ENCODE measurements at places on chromosomes 3 and 15.

- DNase-seq: no peak
Measured at GRCh38 chr3:129240436-129240835, 9.0 kb upstream of the COPG1 start.

- DNase-seq: peak; percentile 17
Measured at GRCh38 chr15:76107169-76107568, 47.4 kb downstream of the TMEM266 start.

- DNase-seq: peak; percentile 81
Measured at GRCh38 chr15:75673426-75674235, 25.9 kb downstream of the SNX33 start.

- no peak for DNase-seq
Measured at GRCh38 chr3:147797095-147797494, 387.9 kb downstream of the ZIC1 start.

GRCh38 chr3:135097276-135097946 lies 302.4 kb downstream of the EPHB1 start:
- no peak for DNase-seq

- DNase-seq: no peak
Measured at GRCh38 chr3:194112120-194113106, 23.5 kb upstream of the HES1 start.

GRCh38 chr3:39937315-39937714 lies 127.9 kb downstream of the MYRIP start:
- DNase-seq: no peak

DNA sequence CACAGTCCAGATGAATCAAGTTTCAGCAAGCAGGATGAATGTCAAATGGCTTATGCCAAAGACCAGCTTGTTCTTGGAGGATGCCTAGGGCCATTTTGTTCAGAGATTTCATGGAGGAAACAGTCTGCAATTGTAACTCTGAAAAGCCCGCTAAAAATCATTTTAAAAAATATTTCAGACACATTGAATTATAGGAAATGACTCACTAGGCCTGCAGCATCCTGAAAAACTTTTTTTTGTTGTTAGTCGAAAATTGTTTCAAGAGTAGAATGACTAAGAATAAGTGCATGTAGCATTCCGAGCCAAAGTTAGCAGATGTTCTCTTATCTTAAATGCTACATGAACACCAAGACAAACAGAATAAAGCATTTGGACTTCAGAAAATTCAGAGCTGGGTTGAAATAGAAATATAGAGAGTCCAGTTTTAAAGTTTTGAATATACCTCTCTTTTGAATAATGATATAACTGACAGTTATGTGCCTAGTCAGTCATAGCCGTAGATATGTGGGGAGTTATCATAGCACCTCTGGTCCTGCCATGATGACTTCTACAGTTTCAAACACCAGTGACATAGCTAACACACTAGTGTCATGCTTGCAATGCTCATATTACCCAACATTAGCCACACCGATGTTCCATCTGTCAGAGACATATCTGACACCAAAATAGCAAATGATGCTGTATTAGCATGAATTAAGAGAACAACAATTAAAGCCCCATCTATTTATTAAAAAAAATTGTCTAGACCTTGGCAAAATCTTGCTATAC lies 1462.8 kb upstream of the GBE1 start:
- no peak for DNase-seq

- DNase-seq: no peak
Measured at GRCh38 chr15:45363801-45364200, 14.5 kb downstream of the GATM start.

GRCh38 chr15:50747523-50747922 lies 18.0 kb downstream of the SPPL2A start:
- no peak for DNase-seq

DNA sequence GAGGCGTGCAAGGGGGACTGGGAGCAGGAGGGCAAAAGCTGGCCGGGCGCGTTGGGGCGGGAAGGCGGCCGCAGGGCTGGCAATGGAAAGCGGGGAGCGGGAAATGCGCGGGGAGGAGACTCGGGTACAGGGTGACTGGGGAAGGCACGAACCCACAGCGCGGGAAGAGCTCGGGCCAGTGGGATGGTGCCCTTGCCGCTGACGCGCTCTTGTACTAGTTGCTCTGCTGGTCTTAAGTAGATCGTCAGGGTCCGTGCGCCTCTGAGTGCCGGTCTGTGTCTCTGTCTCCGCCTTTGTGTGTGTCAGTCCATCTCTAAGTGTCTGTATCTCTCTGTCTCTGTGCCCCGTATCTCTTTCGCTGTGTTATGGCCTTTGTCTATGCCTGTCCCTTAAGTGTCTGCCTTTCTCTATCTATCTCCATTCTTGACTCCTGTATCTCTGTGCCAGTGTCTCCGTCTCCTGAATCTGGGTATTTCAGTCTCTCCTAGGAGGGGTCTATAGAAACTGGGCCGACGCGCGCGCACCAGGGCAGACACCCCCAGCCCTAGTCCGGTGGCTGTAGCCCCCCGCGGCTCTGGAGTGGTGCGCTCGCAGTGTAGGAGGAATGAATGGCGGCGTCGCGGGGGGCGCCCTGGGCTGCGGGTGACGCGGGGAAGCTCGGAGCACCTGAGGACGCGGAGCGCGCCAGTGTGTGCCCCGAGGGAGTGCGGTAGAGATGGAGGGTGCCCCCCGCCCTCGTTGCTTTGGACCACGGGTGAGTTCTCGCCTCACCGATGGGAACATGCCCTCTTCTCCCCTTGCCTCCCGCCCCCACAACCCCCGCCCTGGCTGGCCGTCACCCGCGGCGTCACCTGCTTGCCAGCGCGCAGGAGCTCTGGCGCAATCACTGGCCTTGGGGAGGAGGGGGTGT lies 756 bp upstream of the CAMK2N2 start:
- peak; percentile 71 for DNase-seq

GRCh38 chr3:195760345-195761122 lies 39.8 kb downstream of the MUC20 start:
- DNase-seq: peak; percentile 11

DNA sequence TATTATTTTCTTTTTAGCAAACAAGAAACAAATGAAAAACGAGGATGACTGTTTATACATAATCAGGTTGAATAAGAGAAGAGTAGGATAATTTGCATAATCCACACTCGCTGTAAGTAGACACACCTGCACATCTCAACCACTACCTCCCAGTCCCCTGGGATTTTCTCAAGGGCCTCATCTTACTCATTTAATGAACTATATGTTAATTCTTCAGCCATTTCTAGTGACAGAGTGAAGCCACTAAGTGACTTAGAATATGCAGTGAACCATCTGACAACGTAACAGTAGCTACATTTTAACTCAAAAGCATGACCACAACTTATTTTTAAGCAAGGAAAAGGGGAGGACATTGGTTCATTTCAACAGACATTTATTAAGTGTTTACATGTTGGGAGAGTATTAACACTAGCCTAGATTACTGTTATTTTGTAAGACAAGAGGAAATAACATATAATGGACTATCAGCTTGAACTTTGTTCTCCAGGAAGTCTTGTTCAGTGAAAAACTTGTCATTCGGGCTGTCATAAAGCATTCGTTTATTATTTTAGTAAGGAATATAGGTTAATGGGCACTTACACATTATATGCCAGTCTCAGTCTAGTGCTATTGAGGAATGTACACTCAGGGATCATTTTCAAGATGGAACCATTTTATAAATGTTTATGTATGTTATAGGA lies 173.0 kb upstream of the ROBO2 start:
- DNase-seq: no peak

DNA sequence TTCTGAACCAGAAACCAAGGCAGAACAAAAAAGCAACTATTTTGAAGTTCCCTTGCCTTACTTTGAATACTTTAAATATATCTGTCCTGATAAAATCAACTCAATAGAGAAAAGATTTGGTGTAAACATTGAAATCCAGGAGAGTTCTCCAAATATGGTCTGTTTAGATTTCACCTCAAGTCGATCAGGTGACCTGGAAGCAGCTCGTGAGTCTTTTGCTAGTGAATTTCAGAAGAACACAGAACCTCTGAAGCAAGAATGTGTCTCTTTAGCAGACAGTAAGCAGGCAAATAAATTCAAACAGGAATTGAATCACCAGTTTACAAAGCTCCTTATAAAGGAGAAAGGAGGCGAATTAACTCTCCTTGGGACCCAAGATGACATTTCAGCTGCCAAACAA lies 4.6 kb downstream of the DTX3L start:
- no peak for DNase-seq

- no peak for DNase-seq
Measured at GRCh38 chr15:69958496-69959084, 139.1 kb downstream of the TLE3 start.

GRCh38 chr3:81782585-81782984 lies 21.1 kb upstream of the GBE1 start:
- DNase-seq: no peak

GRCh38 chr15:57440167-57440566 lies 63.9 kb downstream of the CGNL1 start:
- DNase-seq: no peak

DNA sequence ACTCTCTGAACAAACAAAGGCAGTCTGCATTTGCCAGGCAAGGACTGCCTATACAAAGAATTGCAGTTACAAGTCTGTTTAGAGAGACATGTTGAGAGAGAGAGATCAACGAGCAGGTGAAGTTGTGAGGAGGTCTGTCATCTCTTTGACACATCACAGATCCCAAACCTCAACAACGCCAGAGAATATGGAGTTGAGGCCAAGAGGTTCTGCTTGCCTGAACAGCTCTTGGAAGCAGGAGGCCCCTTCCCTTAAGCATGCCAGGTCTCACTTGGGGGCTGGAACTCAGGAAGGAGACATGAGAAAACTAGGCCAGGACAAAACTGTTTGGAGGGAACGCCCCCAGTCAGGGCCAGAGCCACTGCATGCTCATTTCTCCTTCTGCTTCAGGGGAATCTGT lies 22.3 kb upstream of the MUSTN1 start:
- no peak for DNase-seq

GRCh38 chr3:152628496-152628895 lies 206.4 kb upstream of the P2RY1 start:
- no peak for DNase-seq

DNA sequence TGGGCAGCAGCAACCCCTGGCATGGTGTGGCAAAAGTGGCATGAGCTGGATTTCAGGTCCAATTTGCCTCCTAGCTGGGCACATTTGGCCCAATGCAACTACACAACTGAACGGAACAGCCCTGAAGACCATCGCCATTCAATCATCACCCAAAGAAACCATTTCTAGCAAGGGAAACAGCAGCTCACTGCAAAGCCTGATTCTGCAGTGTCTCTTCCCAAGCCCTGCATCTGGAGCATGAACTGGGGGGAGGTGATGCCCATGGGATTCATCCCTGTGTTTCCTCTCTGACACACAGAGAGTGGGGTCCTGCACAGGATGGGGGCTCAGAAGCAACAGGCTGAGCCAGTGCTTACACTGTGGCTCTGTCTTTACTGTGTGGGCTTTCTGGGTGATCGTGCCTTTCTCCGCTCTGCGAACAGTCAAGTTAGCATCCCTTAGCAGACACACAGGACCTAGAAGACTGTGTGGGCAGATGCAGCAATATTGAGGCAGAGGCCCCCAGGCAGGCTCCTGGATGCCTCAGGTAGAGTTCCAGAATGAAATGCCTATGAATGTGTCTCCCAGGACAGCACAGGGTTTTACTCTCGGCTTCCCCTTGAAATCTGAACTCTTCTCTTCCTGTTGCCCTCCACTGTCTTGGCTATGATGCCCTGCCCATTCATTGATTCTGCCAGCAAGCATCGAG lies 91.1 kb upstream of the ALDH1A3 start:
- DNase-seq: no peak

DNA sequence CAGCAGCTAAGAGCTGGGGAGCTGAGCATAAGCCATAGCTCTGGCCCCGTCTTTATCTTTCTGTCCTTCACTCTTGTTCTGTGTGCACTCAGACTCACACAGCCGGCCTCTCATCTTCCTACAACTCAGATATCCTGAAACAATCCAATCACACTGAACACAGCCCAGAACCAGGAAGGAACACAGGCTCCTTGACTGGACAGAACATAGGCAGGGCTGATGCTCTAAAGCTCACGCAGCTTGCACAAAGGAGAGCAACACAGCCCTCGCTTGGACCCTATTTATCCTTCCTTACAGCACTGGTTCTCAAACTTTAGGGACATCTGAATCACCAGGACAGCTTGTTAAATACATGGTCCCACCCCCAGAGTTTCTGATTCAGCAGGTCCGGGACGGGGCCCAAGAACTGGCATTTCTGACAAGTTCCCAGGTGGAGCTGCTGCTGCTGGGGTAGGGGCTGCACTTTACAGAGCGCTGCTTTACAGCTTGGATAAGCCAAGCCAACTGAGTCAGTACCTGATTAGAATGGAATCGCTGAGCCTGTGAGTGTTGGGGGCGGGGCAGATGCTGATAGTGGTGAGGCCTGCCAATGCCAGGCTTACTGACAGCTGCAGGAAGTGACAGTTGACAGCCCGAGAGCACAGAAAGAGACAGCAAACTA lies 65.1 kb downstream of the MRPL46 start:
- DNase-seq: no peak

- DNase-seq: no peak
Measured at GRCh38 chr3:36763850-36764703, at the start of gene DCLK3. TSS of gene DCLK3 (minus strand) at chr3:36764553. CDS start at chr3:36764263, 290 bp downstream.

GRCh38 chr3:180416111-180416594 lies 185.8 kb upstream of the TTC14 start:
- DNase-seq: no peak

GRCh38 chr3:32403663-32404062 lies 12.0 kb downstream of the CMTM7 start:
- no peak for DNase-seq

- DNase-seq: no peak
Measured at GRCh38 chr3:26840272-26840870, 217.8 kb downstream of the LRRC3B start.

DNA sequence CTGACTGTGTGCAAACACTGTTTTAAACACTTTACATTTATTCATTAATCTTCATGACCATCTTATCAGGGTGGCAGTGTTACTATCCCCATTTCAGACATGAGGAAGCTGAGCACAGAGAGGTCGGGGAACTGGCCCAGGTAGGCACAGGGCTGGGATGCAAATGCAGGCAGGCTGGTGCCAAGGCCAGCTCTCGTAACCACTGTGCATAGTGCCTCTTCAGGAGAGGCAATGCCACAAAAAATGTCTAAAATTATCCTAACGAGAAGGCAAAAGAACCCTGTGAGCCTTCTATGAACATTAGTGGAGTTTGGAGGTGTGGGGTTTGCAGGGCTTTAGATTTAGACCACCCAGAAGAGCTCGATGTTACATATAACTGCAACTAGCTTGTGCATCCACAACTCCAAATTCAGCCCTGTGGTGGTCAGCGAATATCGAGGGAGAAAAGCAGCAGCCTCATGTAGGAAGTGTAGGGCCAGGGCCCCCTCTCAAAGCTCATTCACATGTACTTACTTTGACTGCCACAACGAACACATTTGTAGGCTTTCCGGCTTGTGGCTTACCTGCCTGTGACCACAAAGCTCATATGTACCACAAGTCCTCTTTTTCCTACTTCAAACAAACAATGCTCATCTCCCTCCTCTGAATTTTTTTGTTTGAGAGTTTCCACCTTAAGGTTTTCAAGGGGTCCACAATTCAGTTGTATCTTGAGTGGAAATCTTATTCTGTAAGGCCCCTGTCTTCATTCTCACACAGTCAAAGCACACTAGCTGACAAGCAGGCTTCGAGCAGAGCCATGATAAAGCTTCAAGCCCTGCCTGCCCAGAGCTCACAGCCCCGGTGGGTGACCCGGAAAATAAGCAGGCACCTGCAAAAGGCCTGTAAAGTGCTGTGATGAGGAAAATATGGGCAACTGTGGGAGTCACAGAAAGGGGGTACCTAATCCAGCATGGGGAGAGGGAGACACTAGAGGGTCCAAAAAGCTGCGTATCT lies 722.9 kb upstream of the CFAP20DC start:
- no peak for DNase-seq
